C1 segment of cervical spinal cord (tissue), 14 donors: ENCODE measurements at places on chromosomes 16 and 17.

DNA sequence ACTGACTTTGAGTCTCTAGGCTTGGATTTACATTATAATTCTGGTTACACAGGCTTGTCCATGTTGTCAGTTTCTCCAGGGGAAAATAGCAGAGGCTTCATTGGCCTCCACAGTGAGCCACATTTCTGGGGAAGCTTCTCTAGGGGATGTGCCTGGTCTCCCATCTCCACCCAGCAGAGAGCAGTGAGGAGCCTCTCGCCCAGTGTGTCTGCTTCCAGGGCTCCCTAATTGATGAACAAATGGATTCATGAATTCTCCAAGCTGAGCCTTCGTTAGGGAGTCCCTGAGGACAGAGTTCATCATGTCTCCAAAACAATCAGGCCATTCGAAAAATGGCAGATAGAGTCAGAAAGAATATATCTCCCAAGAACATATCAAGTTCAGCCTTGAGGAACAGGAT is 162.4 kb upstream of the TOX3 start:
- no peak for DNase-seq

GRCh38 chr16:9257843-9258242 is 166.4 kb downstream of the HAPSTR1 start:
- no peak for DNase-seq

DNA sequence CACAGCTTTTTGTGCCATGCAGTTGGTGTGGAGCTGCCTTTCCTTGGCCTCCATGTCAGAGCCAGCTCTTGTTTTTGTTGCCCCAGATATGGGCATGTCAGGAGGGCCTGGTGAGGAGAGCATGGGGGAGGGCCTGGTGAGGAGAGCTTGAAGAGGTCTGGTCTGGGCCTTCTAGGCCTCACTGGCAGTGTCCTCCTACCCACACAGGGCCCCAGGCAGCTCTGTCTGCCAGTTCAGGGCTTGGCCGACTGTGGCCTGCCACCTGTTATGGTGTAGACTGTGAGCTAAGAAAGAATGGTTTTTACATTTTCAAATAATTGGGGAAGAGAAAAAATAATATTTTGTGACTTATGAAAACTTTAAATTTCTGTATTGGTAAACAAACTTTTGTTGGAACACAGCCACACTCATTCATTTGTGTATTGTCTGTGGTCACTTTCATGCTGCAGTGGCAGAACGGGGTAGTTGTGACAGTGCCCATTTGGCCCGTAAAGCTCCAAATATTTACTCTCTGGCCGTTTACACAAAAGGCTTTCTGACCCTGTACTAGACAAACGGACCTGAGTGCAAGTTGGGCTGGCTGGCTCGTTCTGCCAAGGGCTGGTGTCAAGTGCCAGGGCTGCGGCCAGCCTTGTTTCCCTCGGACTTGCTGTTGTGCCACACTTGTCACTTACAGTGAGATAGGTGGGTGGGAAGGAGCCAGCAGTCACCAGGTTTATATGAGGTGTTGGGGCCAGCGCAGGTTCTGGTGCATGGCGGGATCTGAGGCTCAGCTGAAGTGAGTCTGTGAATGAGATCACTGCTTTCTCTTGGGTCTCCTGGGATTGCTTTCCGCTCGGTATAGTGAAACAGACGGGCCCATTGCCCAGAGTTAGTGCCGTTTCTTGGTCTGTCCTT is 18.2 kb downstream of the PGS1 start:
- no peak for DNase-seq

GRCh38 chr17:82444941-82445521 is 5.5 kb downstream of the CYBC1 start:
- DNase-seq: no peak

GRCh38 chr17:81683208-81683583 is 401 bp downstream of the ARL16 start:
- DNase-seq: peak; percentile 50

- no peak for DNase-seq
These were observed 26.6 kb downstream of the LGALS9 start for GRCh38 chr17:27657620-27658019.

GRCh38 chr17:17080181-17080631 is 37.9 kb downstream of the MPRIP start:
- no peak for DNase-seq

DNA sequence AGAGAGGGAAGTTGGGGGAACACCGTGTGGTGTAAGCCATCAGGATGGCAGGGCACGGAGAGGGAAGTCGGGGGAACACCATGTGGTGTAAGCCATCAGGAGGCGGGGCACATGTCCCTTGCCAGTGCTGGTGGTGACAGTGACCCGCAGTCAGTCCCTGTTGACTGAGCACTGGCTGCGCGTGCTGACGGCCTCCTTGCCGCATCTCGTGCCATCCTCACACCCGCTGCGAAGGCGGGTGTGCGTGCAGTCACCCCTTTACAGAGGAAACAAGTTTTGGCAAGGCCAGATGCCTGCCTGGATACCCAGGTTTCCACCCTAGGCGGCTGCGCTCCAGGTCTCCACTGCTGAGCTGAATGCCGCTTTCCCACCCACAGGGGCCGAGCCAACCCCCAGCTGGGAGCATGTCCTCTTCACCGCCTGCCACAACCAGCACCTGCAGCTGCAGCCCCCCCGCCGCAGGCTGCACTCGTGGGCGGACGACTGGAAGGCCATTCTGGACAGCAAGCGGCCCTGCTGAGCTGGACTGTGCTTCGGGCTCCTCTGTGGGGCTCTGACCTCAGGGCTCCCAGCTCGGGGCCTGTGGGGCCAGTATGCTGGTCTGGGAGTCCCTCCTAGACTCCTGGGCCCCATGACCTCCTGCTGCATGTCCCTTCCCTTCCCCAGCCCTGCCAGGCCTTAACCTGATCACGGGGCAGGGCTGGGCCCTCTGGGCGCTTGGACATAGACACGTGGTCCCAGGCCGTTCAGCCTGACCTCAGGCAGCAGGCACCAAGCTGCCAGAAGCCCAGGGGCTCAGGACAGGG is 43.5 kb downstream of the NT5M start:
- DNase-seq: no peak

GRCh38 chr17:15380446-15380845 is 39.0 kb upstream of the TEKT3 start:
- DNase-seq: no peak

DNA sequence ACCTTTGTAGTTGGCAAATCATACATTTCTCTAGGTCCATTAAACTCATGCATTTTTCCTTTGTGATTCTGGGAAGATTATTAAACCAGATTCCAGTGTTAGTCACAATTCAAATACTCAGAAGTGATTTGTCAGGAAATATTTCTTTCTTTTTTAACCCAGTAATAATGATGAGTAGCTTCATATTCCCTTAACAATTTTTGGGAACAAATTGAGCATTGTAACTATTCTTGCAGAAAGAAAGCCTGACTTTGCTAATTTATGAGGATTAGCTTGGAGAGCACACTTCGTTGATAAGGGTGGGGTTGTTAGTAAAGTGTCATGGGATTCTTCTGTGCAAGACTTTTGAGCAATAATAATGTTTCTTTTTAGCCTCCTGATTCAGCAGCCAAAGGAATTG is 18.7 kb upstream of the KRT24 start:
- DNase-seq: no peak

GRCh38 chr16:65975049-65975708 is 391.3 kb upstream of the CDH5 start:
- DNase-seq: no peak

GRCh38 chr17:17159571-17159970 is 46.6 kb downstream of the PLD6 start:
- no peak for DNase-seq

- DNase-seq: no peak
These were observed 63.0 kb upstream of the DNAH9 start for GRCh38 chr17:11535231-11535630.

DNA sequence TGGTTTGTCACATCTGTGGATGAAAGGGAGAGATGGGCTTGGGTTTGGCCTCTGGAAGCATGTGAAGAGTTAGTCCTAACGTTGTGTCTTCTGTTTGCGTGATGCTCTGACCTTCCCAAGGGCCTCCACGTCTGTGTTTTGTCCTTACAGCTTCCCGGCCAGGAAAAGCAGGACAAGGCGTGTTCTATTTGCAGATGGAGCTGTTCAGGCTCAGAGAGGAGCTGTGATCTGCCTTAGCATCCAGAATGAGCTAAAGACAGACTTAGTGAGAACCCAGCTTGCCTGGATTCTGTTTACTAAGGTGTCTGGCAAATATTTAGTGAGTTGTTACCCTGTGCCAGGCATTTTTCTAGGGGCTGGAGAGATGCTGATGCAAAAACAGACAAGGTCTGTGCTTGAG is 282.1 kb downstream of the CBLN1 start:
- no peak for DNase-seq

DNA sequence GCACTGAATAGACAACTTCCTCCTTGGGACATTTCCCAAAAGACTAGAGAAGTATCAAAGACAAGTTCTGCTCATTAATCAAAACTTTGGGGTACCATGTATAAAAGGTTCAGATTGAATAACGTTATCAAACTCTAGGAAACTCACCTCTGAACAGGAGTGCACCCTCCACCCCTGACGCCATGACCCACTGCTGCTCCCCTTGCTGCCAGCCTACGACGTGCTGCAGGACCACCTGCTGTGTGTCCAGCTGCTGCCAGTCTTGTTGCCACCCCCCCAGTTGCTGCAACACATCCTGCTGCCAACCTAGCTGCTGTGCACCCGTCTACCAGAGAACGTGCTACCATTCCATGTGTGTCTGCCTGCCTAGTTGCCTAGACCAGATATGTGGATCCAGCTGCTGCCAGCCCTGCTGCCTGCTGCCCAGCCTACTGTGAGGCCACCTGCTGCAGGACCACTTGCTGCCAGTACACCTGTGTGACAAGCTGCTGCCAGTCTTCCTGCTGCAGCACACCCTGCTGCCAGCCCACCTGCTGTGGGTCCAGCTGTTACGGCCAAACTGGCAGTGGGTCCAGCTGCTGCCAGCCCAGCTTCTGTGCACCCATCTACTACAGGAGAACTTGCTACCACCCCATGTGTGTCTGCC is 13.8 kb upstream of the KRTAP9-2 start:
- no peak for DNase-seq

- no peak for DNase-seq
These were observed 789.4 kb upstream of the KIF2B start for GRCh38 chr17:53033297-53033696.

GRCh38 chr16:10100829-10101228 is 81.4 kb downstream of the GRIN2A start:
- DNase-seq: no peak

DNA sequence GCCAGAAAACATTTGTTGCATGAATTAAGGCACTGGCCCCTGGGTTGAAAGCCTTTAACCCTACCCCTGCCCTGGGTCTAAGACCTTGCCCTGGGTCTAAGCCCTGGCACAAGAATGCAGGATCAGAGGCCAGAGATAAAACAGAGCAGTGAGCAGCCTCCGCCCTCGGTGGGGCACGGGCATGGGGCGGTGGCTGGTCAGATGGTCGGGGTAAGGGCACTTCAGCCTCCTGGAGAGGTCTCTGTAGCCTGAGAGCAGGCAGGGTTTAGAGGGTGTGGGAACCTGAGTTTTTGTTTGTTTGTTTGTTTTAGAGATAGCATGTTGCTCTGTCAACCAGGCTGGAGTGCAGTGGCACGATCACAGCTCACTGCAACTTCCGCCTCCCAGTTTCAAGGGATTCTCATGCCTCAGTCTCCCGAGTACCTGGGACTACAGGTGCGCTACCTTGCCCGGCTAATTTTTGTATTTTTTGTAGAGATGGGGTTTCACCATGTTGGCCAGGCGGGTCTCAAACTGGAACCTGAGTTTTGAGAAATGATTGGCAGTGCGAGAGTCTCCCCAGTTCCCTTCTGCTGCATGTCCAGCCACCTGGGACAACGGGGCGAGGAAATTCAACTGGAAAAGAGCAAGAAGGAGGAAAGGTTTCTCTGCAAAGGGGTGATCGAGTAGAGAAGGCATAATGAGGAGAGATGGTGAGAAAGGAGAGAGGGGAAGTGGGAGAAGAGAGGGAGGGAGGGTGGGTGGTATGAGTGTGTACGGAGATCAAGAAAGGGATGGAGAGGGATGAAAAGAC is 27.7 kb downstream of the TNS4 start:
- no peak for DNase-seq

DNA sequence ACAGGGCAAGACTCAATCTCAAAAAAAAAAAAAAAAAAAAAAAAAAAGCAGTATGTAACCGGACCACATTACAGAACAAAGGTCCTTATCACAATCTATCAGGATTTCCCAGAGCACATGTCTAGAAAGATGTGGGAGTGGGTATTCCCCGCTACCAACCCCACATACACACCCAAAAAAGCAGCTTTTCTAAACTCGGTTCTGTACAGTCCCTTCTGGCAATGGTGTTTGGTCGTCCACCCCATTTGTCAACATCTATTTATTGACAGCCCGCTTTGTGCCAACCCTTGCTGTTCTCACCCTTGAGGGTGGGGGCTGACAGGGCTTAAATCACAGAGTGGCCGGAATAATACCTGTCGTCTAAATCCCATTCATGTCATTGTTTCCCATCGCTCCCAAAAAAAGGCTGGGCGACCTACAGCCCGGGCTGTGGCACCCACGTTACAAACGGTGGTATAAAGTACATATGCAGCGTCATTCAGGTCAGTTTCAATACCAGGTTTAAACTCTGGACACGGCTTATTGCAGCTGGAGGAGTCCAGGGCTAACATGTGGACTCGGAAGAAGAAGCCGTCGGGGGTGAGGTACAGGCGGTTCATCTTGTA is 3.6 kb downstream of the C17orf58 start:
- no peak for DNase-seq

GRCh38 chr17:75019710-75020109 is 7.2 kb downstream of the MRPL58 start:
- no peak for DNase-seq

GRCh38 chr16:24845726-24846547 is at the start of gene SLC5A11:
Gene SLC5A11 (plus strand): TSS chr16:24845963. CDS start chr16:24858644, 12,681 bp downstream.
- DNase-seq: no peak

DNA sequence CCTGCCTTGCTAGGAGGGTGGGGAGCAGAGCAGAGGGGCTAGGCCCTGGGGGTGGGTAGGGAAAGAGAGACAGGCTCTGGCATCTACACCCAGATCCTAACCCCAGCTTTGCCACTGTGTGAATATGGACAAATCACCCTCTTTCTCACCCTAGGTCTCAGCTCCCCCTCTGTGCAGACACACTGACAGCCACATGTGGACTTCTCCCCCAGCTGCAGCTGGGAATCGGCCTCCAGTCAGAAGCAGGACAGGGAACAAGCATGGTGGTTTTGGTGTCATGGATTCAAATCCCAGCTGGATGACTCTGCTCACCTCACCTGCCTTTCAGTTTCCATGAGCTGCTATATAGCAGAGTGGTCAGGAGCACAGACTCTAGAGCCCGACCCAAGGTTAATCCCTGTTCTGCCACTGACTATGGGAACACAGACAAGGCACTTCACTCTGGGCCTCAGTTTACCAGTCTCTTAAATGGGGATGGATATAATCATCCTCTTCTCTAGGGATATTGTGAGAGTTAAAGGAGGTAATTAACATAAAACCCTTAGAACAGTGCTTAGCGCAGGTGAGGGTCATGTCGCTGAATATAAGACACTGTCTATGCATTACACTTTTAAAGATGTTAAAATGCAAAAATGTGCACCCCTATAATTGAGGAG is 26.2 kb upstream of the MAP3K14 start:
- no peak for DNase-seq

- no peak for DNase-seq
These were observed 177.5 kb downstream of the VPS53 start for GRCh38 chr17:537133-537532.

GRCh38 chr16:21950782-21951521 is 2.2 kb upstream of the UQCRC2 start:
- no peak for DNase-seq
